SK-N-SH treated with all-trans-retinoic acid at 6 μM for 48 hours (cell line): ENCODE measurements at places on chromosomes 1 and 21.
A peak's percentile ranks its signal among the peaks of the same experiment; 100 is the strongest.

DNA sequence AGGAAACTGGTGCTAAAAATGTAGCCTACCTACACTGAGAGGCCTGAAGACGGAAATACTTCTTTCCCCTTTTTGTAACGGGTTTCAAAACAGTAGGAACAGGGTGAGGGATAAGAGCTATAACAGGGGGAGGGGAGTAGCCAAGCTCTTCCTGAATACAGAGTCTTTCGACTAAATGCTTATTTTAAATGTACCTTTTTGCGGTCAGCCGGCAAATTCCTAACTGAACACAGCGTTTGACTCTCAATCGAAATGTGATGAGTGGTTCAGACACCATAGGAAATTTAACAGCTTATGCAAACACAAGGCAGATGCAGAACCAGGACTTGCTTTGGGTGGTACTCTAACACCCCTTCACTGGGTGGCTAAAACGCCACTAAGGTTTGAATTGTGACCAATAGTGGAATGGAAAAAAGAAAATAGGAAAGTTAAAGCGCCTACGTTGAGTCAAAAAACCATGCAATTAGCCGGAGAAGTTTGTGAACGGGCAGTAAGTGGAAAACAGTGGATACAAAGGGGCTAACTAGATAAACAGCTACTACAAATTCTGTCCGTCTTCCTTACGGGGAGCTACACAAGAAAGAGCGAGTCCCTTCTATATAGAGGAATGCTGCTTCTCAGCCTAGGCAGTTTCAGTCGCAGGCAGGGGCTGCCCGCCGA is 1.7 kb downstream of the EGLN1 start:
- ATAC-seq, result peak; percentile 21

DNA sequence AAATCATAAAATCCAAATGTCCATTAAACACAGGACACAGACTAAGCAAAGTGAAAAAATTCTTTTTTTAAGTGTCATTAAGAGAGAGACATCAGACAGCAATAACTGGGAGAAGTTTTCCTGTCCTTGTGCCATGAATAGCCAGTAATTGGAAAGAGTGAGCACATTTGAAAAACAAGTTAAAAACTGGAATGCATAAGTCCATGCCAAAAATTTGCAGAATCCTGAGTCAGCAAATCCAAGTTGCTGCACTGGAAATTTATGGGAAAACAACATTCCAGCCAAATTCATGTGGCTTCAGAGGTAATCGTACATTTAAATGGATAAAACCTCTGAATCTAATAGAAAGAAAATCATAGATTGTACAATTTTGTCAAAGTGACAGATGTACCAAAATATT is 291.4 kb downstream of the LRRC40 start:
- peak; percentile 57 for ATAC-seq

- no peak; the same call in 2 of the 3 replicates for ATAC-seq
Observed at GRCh38 chr1:247096112-247096511, 8.0 kb downstream of the ZNF669 start.

- no peak for ATAC-seq
Observed at GRCh38 chr1:30738040-30738714, 14.8 kb upstream of the MATN1 start.

GRCh38 chr1:92299477-92300150 is 755 bp downstream of the RPAP2 start:
- ATAC-seq, result no peak

DNA sequence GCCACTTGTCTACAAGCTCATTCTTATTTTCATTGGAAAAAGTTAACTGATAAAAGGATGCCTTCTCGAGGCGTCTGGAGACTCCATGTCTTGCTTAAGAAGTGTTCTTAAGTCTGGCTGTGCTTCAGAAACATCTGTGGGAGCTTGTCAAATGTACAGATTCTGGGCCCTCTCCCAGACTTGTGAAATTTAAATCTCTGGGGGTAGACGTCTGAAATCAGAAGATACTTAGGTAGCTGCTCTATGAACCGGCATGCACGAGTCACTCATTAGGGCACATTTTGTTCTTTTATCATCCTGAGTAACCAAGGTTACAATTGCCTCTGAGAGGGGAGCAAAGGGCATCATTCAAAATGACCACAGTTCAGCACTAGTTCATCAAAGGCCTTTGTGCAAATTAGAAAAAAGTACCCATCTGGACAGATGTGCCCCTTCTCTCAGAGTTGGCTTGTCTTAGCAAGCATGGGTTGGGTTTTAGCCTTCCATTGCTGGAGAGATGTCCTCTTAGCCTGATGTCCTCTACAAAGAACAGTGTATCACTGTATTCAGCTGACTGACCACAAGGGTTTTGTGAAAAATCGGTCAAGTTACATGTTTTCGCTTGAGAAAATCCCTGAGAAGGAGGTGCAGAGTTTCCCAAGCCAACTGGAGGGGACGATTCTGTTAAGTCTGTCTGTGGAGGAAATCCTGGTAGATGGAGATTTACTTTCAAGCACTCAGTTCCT is 156.9 kb downstream of the ASTN1 start:
- ATAC-seq, result no peak

DNA sequence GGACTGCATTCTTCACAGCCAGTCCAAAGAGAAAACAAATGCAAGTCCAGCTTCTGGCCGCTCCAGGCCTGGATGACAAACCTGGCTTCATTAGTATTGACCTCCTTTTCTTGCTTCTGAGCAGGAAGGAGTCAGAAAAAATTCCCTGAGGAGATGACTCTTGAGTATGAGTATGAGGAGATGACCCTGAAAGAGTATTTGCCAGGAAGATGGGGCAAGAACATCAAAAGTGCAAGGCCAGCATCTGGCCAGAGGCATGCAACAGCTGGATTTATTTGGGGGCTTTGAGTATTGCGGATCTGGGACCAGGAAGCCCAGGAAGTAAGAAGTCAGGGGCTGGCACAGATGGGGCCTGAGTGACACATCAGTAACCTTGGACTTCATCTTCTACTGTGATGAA is 113.9 kb downstream of the GLIS1 start:
- ATAC-seq, result no peak

- ATAC-seq, result no peak
Observed at GRCh38 chr21:45496151-45496967, 45.9 kb downstream of the SLC19A1 start.

DNA sequence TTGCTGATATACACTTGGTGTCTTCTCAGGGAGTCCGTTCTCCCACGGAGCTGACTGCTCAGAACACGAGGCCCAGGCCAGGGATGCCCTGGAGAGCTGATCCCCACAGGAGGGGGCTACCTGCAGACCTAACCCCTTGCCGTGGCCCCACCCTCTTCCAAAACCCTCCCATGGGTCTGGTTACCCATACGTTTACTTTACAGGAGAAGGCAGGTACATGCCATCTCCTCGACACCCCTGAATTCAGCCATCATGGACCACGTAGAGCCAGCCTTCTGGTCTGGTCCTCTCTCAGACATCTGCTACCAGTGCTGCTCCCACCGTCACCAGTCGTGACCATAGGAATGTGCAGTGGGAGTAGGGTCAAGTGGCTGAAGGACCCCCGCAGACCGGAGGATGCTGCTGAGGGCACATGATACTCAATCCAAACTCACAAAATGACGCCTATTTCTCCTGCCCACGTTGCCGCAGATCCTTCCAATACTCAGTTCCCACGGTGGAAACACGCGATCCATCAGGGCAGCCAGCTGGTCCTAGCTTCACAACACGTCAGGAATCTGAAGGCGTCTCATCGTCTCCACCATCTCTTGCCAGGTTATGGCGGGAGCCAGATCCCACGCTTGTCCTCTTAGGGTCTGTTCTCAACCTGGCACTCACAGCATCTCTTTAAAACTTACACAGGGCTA is 26.7 kb downstream of the PGBD5 start:
- no peak for ATAC-seq

- ATAC-seq, result no peak
Observed at GRCh38 chr21:45766501-45766900, 123.0 kb downstream of the PCBP3 start.

GRCh38 chr1:153355445-153356071 is 2.1 kb upstream of the S100A9 start:
- ATAC-seq, result peak; percentile 85

DNA sequence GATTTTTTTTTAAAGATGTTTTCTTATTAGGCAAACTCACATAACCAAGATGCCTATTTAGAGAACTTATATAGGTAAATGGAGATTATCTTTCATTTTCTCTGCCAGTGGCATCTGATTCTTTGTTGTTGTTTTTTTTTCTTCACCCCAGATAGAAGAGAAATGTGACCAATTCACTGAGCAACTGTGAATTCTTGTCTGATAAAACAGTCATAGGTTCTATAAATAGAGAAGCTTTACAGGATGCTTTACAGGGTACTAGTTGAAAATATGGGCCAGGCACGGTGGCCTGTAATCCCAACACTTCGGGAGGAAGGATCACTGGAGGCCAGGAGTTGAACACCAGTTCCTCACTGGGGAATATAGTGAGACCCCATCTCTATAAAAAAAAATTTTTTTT is 50.7 kb upstream of the LAMC2 start:
- ATAC-seq, result no peak

DNA sequence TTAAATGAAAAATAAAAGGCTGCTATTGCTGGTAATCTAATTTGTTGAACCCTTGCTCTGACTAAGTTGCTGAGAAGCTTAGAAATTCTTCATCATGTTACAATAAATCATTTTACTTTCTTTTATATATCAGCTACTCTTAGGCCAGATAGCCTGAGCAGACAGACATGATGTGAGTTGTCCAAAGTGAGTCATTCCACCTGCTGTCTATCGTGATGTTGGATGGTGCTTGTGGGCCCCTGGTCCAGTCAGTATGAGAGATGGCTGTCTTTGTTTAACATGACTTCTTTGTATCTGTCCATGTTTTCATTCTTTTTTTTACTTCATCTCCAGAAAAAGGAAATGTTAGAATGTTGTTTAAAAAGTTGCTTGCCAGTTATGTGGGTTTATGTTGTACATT is 188.8 kb downstream of the ADGRL2 start:
- no peak; the same call in 2 of the 3 replicates for ATAC-seq

- no peak for ATAC-seq
Observed at GRCh38 chr1:197671140-197671539, 104.1 kb downstream of the DENND1B start.

- ATAC-seq, result no peak
Observed at GRCh38 chr21:32426066-32426465, 13.6 kb downstream of the EVA1C start.

DNA sequence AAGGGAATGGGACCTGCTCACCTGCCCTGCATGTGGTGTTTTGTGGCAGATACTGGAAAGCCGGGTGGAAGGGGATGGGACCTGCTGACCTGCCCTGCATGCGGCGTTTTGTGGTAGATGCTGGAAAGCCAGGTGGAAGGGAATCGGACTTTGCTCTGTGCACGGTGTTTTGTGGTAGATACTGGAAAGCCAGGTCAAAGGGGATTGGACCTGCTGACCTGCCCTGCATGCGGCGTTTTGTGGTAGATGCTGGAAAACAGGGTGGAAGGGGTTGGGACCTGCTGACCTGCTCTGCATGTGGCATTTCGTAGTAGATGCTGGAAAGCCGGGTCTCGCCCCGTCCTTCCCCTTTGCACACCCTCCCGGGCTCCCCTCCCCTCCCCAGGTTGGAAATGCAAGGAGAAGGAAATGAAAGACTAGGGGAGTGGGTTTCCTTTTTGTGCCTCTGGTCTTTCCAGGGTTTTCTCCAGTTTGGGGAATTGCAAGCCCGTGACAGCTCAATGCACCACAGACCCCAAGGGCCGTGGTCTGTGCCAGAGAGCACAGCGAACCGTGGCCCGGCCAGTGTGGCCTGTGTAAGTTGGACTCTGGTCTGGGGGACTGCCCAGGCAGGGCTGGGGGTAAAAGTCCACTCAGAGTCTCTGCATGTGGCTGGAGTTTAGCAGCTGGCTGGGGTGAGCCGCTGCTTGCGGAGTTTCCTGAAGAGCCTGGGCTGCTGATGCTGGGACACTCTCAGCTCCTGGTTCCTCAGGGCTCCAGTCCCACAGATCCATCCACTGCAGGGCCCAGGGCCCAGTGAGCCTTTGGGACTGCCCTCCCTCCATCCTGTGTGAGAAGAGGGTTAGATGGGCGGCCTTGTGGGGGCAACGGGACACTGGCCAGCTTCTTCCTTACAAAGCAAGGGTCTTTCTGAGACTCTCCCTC is 105.5 kb downstream of the CRYAA start:
- ATAC-seq, result no peak

DNA sequence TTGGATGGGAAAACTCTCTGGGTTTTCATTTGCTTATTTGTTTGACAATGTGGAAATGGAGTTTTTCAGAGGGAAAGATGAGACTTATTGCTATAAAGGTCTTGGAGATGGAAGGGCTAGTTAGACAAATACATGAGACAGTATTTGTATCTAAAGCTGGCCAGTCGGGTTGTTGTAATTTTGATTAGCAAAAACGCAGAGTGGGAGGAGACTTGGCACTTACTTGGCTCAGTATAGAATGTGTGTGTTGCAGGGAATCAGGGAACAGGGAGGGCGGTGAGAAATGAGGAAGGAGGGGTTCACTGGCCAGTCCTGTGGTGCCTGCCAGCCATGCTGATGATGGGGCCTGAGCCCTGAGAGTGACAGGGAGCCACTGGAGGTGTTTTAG is 6.0 kb upstream of the FOXE3 start:
- no peak for ATAC-seq

DNA sequence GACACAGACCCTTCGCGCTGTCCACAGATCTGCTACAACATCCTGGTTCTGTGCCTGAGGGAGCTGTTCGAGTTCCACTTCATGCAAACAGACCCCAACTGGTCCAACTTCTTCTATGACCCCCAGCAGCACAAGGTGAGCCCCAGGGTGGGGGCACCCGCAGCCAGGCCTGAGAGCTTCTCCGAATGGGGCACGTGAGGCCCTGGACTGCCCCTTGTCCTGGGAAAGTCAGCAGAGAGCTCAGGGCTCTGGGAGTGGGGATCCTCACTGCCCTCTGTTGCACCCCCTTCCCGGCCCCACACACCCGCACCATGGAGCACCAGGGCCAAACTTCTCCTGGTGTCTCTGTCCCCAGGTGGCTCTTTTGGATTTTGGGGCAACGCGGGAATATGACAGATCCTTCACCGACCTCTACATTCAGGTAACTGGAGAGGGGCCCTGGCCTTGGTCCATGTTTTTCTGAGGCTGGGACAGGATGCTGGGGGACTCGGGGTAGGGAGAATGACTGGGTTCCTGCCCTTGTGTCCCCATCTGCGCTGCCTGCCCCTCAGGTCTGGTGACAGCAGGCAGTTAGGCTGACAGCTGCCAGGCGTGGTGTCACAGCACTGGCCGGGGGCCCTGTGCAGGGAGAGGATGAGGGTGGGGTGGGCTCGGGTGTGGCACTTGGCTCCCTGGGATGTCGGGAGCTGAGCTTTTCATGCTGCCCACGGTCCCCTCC is 44.6 kb downstream of the COQ8A start:
- peak; percentile 2; the same call in 2 of the 3 replicates for ATAC-seq

GRCh38 chr1:62998845-62999649 is 215.1 kb downstream of the ATG4C start:
- no peak for ATAC-seq

DNA sequence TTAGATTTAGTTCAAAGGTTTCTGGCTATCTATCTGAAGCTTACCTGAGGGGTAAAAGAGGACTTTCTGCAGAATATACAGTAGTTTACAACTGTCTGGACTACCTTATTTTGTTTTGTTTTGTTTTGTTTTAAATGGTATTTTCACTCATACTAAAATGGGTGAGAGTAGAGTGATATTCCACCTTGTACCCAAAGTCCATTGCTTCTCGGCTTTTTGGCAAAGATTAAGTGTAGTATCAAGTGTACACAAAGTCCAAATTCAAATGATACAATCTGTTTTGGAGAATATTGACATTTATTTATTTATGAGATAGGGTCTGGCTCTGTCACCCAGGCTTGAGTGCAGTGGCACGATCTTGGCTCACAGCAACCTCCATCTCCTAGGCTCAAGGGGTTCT is 11.7 kb upstream of the SMG7 start:
- no peak for ATAC-seq
